ENCODE measurements at places on chromosomes 5 and 9. TPM values are rescaled to one million over a fixed set of nuclear protein-coding genes. Genes with fewer than 3 reads are reported as not detected.

ADAMTS2 gene
- not detected for total RNA-seq

- no peak for DNase-seq
These were observed 309.3 kb downstream of the DOCK8 start for GRCh38 chr9:524008-524407.

DNA sequence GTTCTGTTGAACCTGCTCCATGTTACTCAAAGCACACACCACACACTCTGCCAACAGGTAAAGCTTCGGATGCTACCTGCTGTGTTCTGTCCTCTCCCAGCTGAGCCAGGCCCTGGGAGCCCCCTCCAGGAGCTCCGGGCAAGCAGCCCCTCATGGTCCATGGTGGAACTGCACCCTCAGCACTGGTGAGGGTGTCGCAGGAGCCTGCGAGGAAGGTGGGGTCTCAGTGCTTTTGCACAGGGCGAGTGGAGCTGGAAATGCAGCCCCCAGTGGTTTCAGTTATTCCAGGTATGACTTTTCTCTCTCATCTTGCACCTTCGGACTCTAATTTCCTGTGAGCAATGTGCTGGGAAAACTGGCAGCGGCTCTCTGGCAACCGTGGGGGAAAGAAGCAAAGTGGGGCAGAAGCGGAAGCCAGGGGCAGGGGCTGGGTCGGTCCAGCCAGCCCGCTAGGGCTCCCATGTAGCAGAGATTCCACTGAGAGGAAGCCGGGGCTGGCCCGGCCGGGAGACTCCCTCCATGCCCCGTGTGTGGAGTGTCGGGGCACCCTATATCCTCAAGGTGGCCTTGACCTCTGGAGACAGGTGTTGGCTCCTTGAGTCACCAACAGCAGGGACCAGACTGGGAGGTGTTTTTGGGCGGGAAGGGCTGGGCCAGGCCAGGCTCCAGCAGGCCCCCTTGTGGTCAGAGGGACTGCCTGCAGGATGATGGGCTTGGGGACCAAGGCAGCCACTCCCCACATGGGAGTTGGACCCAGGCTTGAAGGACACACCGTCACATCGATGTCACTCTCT, 75.6 kb upstream of the PRSS3 start:
- DNase-seq, result peak; percentile 60

PPP2R2B gene
- not detected for total RNA-seq

SDHA gene
- 136 TPM for total RNA-seq

GRCh38 chr5:115377468-115378217, 81.2 kb upstream of the CCDC112 start:
- DNase-seq, result no peak

DNA sequence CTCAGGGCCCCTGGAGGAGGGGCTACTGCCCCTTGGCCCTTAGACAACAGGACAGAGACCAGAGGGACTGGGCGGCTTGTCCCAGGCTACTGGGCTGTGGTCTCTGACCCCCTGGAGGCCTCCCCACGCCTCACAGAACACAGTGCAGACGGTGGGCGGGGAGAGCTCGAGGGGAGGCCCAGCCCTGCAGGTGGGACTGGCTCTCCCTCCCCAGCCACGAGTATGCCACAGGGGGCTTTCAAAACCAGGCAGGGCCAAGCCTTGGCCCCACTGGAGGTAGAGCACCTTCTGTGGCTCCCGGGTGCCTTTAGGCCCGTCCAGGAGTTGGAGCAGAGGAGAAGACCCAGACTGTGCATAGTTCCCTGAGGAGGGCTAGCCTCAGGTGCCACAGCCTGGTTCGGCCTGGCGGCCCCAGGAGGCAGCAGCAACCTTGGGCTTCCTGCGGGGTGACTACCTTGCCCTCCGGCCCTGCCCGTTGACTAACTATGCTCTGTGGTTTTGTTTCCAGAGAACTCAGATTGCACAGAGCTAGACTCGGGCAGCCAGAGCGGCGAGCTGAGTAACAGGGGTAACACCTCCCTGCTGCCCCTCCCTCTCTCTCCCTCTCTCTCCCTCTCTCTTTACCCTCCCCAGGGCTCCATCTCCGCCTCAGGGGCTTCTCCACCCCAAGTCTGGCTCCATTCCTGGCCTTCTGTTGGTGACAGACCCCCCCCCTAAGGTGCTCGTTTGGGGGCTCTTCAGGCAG, 15.5 kb downstream of the CARD19 start:
- no peak for DNase-seq

Data from activated naive CD4-positive, alpha-beta T cell treated with anti-CD3 and anti-CD28 coated beads for 36 hours (primary cell).